ENCODE measurements at places on chromosomes 13 and 19. TPM values are rescaled to one million over a fixed set of nuclear protein-coding genes. Genes with fewer than 3 reads are reported as not detected.

Gene PTH2
- not detected for total RNA-seq

Gene KCNN4
- 68.4 TPM for total RNA-seq

Gene N4BP2L1
- total RNA-seq: 22.6 TPM

Gene ZNF563
- 4.1 TPM for total RNA-seq

Gene ELANE
- not detected for total RNA-seq

Gene IRGQ
- 17.2 TPM for total RNA-seq

Gene SLITRK5
- not detected for total RNA-seq

Gene FAM216B
- total RNA-seq: not detected

Gene FGF21
- total RNA-seq: not detected

Gene TJP3
- total RNA-seq: 0.93 TPM

Gene SYCN
- not detected for total RNA-seq

Gene CEBPA
- 0.10 TPM for total RNA-seq

Gene CEACAM5
- total RNA-seq: not detected

Gene CCDC70
- total RNA-seq: not detected

Gene FXYD1
- 3.4 TPM for total RNA-seq

Gene SYNGR4
- total RNA-seq: 0.52 TPM

Gene ATP4A
- total RNA-seq: not detected

Gene FOXO1
- total RNA-seq: 30.9 TPM

Gene MYO1F
- 2.2 TPM for total RNA-seq

Gene RINL
- total RNA-seq: 117 TPM

Gene SLITRK6
- not detected for total RNA-seq

Gene ZNF560
- not detected for total RNA-seq

Gene LILRB2
- not detected for total RNA-seq

Gene EHD2
- 0.41 TPM for total RNA-seq

Gene PSG2
- not detected for total RNA-seq
